ENCODE measurements at places on chromosomes 4 and X.

DNA sequence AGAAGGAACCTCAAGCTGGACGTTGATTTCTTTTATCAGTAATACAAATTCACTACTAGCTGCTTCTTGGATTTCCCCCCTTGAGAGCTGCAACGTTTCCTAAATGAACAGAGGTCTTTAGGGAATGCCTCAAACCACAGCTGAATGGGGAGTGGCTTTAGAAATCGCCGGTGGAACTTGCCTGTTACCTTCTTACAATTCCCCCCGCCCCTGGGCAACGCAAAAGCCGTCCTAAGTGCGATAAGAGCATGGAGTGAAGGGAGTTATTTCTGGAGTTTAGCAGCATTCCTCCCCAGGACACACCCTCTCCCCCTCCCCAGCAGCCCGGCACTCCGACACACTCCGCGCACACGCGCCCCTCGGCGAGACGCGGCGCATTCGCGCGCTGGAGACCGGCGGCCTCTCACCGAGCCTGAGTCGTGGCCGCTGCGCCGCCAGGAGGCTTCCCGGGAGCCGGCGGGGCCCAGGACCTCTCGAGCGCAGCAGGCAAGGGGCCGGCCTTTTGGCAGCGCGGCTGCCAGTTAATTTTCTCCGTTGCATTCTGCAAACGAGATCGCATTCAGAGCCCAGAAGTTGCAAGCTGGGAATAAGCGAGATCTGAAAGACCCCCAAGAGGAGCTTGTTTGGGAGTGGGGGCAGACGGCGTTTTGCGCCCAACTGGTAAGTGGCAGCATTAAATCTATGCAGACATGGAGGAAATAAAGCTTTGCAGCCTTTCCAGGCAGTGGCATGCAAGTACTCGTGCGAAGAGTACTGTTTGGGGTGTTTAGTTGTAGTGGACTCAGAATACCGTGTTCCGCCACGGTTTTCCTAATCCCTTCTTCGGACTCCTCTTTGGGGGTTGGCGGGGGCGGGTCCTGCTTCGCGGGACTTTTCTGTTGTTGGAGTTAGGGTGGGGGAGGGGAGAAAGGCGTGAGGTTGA is 134.7 kb downstream of the PALLD start:
- DNase-seq, result peak; percentile 75

GRCh38 chrX:130028196-130028595 is 45.8 kb downstream of the BCORL1 start:
- peak; percentile 31 for DNase-seq

- DNase-seq, result no peak
Observed at GRCh38 chr4:2861631-2862436, 18.2 kb downstream of the ADD1 start.

DNA sequence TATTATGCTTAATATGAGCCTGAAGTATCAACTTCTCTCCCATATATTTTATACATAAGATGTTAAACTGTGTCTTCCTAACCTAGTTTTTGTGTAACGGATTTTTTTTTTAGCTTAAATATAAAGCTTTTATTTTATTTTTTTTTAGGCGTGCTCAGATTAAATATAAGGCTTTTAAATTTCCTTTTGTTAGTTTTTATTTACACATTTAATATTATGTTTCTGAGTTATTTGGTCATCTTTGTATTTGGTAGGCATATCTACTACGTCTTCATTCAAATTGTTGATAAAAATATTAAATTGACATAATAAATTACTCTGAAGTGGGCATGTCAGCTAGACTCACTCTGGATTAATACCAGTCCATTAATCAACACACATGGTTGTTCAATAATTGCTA is 4.2 kb downstream of the SLAIN2 start:
- no peak for DNase-seq

DNA sequence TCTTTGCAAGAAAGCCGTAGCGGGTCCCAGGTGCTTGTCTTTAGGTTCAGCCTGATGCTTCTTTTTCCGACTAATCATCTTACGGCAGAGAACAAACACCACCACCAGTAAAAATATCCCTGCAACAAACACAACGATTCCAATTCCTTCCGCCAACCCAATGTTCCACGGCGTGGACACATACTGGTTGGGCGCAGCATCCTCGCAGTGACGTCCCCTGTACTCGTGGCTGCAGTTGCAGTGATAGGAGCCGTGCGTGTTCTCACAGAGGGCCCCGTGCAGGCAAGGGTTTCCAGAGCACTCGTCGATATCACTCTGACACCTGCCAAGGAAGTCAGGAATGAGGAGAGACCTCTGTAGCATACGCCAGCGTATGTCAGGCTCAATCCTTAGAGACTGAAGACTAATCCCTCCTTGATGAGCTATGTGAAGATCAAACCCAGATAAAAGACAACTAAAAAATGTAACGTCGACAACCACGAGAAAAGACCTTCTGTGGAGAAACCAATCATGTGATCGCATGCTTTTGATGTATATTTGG is 41.6 kb upstream of the MTNR1A start:
- no peak for DNase-seq

DNA sequence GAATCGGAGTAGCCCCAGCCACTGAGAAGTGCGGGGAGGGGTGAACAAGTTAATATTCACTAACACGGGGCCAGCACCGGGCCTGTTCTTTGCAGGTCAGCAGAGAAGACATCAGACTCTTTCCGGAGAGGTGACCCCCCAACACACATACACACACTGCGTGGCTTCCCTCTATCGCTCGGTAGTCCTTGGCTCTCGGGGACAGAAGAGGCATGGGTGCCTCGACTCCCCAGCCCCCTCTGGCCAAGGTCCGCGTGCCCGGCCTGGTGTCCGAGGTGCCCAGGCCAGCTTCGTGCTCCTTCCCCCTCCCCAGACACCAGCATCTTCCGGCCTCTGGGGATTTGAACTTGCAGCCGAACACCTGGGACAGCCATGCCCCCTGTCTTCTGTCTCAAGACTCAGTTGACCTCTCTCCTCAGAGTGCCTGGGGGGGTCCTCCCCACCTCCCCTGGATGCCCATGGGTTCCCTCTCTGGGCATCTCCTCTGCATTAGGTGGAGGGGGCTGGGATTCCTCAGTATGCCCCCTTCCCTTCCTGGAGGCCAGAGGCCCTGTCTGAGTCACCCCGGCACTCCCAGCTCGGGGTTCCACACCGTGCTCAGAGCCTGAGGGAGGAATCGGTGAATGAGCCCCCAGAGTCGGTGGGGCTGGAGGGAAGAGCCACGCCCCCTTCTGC is 104.5 kb downstream of the SORCS2 start:
- no peak for DNase-seq

DNA sequence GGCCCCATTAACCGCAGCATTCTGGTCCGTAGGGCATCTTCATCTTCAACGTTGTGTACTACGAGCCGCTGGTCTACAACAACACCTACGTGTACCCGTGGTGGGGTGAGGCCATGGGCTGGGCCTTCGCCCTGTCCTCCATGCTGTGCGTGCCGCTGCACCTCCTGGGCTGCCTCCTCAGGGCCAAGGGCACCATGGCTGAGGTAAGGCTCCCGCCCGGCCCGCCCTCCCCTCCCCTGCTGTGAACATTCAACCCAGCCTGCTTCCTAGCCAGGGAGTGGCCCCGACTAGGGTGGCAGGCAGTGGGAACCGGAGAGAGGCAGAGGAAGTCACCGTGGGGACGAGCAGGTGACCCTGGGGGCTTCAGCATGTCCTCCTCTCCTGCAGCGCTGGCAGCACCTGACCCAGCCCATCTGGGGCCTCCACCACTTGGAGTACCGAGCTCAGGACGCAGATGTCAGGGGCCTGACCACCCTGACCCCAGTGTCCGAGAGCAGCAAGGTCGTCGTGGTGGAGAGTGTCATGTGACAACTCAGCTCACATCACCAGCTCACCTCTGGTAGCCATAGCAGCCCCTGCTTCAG is 7.1 kb downstream of the SLC6A8 start:
- DNase-seq, result no peak

DNA sequence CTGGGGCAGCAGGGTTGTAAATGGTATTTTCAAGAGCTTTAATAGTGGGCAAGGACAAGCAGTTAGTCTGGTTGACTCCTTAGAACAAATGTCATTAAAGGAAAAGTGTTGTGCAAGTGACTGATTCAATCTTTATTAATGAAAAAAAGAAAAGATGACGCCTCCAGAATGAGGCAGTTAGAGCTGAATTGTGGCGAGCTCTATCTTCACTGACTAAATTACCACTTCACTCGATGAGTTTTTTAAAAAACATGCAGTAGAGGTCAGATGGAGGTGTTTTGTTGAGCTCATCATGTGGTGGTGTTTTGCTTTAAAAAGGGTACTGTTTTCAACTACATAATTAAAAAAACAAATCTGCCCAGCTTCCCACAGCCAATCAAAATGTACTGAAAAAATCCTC is 28.1 kb upstream of the TENM3 start:
- no peak for DNase-seq

DNA sequence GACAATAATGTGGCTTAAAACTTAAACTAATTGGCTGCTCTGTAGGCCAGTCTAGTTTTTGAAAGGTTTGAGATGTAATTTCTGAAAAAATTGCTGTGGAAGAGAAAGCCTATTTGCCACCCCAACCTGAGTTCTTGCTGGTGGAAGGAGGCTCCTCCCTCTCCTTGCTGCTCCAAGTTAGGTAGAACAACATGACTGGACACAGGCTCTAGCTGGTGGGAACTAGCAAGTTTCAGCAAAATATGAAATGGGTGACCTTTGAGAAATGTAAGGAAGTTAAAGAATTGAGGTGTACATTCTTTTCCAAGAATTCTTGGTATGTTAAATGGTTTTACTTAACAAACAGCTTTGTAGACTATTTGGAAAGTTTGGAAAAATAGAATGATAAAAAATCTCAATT is 8.0 kb downstream of the RPL34 start:
- DNase-seq, result peak; percentile 29

DNA sequence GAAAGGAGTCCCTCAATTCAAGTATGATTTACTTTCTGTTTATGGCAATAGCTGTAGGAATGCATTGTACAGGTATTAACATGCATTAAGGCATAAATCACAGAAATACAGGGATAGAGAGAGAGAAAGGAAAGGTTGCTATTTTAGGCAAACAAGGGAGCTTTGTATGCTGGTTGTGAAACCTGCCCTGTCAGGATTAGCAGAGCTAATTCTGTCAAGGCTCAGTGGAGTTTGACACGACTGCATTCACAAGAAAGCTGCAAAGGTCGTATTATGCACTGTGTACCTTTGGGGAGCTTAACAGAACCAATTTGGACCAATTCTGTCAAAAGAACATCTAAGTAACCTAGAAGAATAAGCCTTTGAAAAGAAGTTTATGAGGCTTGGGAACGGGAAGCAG is 239.3 kb downstream of the GRIA2 start:
- DNase-seq, result no peak

DNA sequence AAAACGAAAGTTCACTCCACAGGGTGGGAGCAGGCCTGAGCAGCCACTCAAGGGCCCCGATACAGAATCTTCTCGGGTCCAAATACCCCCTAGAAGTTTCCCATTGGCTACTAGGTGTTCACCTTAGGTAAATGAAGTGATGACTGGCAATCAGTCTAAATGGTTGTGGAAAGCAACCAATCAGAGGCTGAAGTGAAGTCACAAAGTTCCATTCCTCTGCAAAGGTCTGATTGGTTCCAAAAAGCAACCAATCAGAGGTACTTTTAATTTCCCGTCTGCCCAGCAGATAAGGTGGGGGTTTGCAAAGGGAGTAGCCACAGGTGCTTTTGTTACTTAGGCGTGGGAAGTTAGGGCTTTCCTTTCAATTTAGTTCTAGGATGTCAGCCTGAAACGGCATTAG is 58.2 kb upstream of the NKAP start:
- no peak for DNase-seq

DNA sequence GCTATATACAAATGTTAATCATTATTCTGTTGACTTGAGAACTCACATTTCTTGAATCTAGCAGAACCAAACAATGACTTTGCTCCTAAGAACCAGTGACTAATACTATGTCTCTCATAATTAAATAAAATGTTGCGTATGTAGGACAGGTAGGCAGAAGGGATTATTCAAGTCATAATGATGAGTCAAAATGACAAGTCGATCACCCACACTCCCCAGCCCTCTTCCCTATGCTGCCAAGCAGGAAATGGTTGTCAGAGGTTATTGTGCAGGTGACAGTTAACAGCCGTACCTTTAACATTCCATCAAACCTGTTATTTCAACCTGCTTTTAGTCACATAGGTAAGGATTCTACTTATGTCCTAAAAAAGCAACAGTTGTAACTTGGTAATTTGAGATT is 22.0 kb upstream of the STK26 start:
- DNase-seq, result no peak

- peak; percentile 19 for DNase-seq
Observed at GRCh38 chr4:94357624-94358023, 15.0 kb upstream of the HPGDS start.

DNA sequence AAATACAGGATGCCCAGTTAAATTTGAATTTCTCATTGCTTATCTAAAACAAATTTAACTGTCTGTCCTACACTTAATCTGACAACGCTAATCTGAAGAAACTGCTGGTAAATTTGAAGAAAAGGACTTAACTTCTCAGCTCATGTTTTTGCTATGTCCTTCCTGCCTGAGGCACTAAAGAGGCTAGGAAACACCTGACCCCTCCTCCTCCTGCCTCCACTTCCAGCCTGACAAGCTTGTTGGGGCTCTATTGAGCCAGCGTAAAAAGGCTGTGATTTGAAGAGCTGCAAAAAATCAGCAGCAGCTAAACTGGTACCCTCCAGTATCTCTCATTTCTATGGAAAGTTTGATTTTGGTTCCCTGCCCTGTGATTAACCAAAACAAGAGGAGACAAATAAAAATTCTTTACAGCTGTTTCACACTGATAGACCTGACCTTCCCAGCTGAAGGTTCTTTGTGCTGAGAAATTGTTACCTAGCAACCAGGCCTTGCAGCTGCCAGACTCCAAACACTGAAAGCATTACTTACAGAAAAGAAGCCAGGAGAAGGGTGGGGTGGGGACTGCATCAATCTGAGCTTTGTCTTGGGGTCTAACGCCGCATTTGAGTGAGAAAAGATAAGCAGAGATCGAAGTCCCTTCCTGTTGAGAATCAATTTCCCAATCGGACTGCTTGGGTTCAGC is 35.0 kb downstream of the DCX start:
- no peak for DNase-seq

GRCh38 chr4:13097971-13098370 is 386.2 kb downstream of the RAB28 start:
- no peak for DNase-seq

GRCh38 chr4:38024206-38024509 is 64.0 kb downstream of the PTTG2 start:
- DNase-seq, result no peak

DNA sequence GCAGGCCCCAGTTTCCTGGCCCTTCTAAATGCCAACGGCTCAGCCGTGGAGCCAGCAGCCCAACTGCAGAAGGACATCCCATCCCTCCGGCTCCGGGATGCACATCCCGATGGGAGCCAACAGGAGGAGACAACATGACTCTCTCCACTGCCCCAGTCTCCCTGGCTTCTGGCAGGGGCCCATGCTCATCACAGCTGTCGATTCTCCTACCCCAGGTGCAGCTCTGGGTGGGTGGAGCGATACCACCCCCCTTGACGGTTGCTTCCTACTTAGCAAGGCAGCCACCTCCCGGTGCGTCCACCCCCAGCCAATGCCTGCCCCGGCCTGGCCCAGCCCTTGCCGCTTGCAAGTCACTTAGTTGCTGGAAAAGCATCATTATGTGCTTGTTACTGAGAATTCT is 19.5 kb downstream of the ZNF275 start:
- DNase-seq, result no peak

- DNase-seq, result peak; percentile 24
Observed at GRCh38 chrX:129961180-129962083, 21.0 kb upstream of the BCORL1 start.

Data from fibroblast of skin of right biceps (primary cell).